ENCODE measurements at places on chromosomes 5 and 9.

- no peak for DNase-seq
Observed at GRCh38 chr5:109028608-109029299, 281.1 kb downstream of the FER start.

DNA sequence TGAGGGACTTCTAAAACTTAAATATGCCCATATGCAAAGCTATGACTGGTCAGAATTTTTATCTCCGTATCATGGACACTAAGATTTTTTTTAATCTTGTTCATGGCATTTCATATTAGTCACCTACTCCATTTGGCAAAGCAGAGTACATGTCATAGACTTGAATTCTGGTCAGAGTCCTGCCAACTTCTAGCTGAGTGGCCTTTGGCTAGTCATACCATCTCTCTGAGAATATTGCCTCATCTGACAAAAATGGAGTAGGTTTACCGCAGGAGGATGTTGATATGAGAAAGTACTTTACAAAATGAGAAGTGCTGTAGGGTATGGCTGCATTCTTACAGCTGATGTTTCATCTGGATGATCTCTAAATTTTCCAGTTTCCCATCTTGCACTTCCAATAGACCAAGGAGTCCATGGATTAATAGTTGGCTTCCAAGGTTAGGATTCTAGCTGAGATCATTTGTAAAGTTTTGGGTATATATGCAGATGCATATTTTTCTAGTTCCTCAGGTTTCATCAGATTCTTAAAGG, 150.8 kb upstream of the NR3C1 start:
- DNase-seq = no peak

- no peak for DNase-seq
Observed at GRCh38 chr9:121199921-121200320, 1.7 kb downstream of the RAB14 start.

DNA sequence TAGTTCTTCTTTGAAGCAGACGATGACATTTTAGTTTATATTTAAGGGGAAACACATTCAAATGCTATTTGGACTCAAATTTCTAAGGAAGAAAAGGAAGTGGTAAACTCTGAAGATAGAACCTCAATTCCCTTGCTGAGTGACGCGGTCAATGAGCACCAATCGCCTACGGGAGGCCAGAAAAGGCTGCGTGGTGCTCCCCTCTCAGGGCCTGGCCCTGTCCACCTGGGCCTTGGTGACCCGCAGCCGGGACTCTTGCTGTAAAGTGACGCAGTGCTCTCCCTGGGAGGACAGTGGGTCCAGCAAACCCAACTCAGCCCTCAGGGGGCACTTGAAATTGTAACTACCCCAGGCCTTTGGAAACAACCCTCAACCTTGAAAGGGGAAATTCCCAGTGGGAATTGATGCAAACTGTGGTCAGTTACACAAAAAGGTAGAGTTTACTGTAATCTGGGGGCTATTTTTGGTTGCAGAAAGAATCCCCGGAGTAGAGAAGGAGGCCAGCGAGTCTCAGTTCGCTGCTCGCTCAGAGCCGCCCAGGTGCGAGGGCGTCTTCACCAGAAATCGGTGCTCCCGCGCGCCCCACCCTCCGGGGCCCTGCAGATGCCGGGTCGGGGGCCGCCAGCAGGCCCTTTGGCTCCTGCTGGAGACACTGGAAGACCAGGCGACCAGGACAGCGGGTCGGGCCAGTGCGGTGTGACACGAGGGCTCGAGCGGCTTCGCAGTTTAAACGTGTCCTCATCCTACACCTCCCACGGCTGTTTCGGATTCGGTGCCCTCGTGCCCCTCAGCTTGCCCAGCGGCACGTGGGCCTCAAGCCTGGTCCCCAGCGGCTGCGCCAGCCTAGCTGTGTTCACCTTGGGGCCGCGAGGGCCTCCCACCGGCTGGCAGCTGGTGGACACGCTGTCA, 1.4 kb upstream of the ANKRD33B start:
- peak; percentile 61 for DNase-seq

GRCh38 chr9:97271292-97271691, 36.2 kb upstream of the CCDC180 start:
- DNase-seq = no peak

DNA sequence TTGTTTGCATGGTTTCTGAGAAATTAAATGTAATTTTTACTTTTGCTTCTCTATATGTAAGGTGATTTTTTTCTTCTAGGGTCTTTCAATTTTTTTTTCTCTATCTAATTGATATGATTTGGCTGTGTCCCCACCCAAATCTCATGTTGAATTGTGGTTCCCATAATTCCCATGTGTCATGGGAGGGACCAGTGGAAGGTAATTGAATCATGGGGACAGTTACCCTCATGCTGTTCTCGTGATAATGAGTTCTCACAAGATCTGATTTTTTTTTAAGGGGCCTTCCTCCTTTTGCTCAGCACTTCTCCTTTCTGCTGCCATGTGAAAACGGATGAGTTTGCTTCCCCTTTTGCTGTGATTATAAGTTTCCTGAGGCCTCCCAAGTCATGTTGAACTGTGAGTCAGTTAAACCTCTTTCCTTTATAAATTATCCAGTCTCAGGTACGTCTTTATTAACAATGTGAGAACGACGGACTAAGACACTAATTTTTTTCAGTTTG, 150.8 kb downstream of the MTRR start:
- DNase-seq = no peak
